ENCODE measurements at places on chromosomes 6 and 20.

DNA sequence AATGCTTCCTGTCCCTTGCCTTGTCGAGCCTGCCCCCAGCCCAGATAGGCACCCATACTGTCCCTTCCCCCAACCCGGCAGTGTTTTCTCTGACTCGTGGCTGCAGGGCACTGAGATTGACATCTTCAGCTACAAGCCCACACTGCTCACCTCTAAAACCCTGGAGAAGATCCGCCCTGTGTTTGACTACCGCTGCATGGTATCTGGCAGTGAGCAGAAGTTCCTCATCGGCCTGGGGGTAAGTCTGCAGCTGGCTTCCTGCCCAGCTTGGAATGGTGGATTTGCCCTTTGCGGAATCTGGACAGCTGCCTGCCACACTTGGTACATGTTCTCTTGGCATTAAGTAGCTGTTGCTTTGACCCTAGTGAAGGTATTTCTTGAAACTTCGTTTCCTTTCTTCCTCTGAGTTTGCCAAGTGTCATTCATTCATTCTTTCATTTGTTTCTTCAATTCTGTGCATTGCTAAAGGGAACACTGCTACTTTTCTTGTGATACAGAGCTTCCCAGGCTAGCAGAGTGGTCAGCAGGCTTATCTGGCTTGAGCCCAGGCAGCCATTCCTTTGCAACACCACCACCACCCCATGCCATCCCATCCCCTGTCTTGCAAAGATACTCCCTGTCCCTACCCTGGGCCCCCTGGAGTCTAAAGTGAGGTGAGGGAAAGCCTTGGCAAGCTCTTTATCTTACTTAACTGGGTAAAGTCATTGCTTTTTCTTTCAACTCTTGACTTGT is 26.2 kb downstream of the CCDC167 start:
- no peak for DNase-seq

GRCh38 chr20:62577490-62577836 is 64.8 kb upstream of the SLCO4A1 start:
- no peak for DNase-seq

DNA sequence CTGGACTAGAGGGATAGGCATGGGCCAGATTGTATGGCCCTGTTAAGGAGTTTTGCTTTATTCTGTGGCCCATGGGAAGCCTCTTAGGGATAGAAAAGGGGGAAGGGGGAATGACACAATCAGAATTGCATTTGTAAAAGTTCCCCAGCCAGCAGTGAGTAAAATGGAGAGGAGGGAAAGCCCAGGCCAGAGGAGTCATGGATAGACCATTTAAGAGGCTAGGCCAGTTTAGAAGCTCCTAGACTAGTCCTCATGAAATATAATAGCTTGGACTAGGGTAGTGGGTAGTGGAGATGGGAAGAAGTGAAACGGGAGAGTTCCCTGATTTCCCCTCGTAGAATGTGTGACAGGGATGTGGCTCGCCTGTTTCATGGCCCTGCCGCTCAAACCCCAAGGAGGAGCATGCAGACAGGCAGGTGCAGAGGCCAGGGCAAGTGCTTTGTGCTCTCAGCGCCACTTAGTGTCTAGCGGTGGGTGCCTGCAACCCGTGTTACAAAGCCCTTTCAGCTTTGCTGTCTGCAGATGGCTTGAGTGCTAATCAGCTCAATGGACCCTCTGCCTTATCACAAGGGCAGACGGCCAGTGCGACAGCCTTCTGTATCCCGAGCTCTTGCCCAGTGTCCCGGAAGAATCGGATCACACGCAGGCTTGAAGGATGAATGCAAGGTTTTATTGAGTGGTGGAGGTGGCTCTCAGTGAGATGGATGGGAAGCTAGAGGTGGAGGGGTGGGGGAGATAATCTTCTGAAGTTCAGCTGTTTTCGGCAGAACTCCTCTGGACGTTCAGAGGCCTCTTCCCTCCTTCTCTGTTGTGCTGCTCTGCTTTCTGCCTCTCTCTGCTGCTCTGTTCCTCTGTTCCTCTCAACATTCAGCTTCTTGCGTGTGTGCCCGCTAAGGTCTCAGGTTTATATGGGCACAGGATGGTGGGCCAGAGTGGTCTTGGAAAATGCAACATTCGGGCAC is 141.1 kb downstream of the CEP57L1 start:
- peak; percentile 30 for DNase-seq

DNA sequence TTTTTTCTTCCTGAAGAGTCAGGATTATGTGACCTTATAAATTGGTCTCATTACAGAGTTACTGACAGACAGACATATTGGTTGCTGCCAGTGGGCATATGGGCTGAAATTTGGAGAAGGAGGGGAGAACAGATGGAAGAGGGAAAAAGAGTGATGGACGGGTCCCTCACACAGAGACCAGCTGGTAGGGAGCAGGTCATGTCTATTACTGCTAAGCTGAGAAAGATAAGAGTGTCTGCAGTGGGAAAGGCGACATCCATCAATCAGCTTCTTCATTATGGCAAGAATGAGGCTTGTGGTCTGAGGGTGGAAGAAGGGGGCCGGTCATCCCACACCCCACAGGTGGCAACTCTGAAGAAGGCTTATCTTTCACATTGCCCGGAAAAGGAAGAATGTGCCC is 353.8 kb upstream of the RSPO3 start:
- no peak for DNase-seq

DNA sequence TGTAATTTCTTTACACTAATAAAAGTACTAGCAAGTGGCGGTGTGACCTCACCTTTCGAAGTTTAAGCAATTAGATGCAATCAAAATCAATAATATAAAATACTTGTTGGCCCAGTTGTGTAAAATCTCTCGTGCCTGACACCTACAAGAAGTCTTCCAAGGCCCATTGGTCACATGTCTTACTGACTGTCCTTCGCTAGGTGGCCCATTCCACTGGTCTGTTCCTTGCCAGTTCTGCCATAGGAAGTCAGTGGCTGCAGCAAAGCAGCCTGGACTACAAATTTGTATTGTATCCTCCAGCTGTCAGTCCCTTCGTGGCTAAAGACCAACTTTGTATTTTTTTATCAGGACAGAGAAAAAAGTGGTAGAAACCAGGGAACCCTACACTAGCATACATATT is 61.8 kb downstream of the CYB5R4 start:
- DNase-seq: no peak

GRCh38 chr6:21556511-21556910 is 37.0 kb upstream of the SOX4 start:
- DNase-seq: no peak

GRCh38 chr20:57211908-57212533 is 54.4 kb downstream of the BMP7 start:
- no peak for DNase-seq

- DNase-seq: no peak
Observed at GRCh38 chr6:41411961-41412360, 76.6 kb downstream of the NCR2 start.

GRCh38 chr20:48921883-48922820 is 641 bp downstream of the ARFGEF2 start:
- DNase-seq: no peak

DNA sequence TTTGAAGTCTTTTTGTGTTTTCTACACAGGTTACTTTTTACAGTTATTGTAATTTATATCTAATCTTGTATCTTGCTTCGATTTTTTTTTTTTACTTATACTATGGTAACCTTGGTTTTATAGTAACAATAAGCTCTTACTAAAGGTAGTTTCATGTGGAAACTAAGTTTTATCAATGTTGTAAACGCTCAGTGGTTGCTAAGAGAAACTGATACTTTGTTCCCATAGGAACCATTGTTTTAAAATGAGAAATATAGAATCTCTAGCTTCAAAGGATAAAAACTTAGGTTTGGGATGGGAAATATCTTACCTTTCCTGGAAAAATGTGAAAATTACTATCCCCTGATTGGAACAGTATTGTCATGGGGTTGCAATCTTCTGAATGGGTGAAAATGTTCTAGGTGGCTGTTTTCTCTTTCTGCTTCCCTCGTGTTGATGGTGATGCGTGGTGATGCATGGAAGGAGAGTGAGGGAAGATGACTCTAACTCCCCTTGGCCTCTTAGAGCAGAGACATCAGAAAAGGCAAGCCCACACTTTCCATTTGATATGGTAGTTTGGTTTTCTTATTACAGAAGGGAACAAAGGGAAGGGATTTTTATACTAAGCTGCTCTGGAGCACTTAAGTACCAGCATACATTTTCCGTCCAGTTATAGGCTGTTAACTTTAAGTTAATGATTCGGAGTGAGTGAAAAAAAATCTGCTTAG is 23.5 kb upstream of the BACH2 start:
- no peak for DNase-seq

GRCh38 chr6:139483079-139483478 is 108.6 kb upstream of the CITED2 start:
- no peak for DNase-seq

GRCh38 chr6:131083687-131084086 is 20.6 kb upstream of the EPB41L2 start:
- no peak for DNase-seq

DNA sequence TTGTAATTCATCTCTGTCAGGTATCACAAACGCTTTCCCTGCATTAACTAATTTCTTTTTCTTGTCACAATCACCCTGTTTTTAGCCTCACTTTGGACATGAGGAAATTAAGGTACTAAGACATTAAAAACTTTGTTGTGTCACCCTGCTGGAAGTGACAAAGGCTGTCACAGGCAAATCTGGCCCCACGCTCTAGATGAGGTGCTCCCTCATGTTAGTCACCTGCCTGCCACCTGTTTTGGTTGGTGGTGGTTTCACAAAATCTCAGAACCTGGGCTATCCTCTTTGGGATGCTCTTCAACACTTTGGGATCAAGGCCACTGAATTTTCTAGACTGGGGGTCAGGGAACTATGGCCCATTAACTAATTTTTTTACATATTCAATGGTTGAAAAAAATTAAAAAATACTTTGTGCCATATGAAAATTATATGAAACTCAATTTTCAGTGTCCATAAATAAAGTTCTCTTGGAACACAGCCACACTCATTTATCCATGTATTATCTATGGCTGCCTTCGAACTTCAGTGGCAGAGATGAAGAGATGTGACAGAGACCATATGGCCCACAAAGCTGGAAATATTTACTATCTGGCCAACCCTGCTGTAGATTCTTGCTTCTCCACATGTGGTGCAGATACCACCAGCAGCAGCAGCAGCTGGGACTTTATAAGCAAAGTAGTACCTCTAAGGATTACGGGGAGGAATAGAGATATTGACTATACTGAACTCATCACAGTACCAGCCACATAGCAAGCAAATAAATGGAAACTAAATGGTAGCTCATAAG is 16.1 kb upstream of the TNFAIP3 start:
- DNase-seq: no peak

GRCh38 chr6:104829183-104829958 is 30.3 kb downstream of the HACE1 start:
- DNase-seq: no peak

- no peak for DNase-seq
Observed at GRCh38 chr6:90253631-90254030, 43.0 kb downstream of the BACH2 start.

DNA sequence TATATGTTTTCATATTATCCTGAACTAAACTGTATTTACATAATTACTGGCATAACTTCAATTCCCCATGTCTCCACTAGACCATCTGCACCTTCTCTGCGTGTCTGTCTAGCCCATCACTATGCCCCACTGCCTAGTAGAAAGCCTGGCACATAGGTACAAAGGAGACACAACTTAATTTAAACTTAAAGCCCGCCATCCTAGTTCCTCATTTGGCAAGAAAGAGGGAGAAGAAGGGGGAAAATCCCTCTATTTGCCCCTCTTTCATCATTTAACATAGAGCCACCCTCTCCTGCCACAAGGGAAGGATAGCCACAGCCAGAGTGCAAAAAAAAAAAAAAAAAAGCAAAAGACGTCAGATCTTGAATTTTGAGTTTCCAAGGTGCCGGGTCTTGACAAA is 1.8 kb downstream of the PKIG start:
- no peak for DNase-seq

DNA sequence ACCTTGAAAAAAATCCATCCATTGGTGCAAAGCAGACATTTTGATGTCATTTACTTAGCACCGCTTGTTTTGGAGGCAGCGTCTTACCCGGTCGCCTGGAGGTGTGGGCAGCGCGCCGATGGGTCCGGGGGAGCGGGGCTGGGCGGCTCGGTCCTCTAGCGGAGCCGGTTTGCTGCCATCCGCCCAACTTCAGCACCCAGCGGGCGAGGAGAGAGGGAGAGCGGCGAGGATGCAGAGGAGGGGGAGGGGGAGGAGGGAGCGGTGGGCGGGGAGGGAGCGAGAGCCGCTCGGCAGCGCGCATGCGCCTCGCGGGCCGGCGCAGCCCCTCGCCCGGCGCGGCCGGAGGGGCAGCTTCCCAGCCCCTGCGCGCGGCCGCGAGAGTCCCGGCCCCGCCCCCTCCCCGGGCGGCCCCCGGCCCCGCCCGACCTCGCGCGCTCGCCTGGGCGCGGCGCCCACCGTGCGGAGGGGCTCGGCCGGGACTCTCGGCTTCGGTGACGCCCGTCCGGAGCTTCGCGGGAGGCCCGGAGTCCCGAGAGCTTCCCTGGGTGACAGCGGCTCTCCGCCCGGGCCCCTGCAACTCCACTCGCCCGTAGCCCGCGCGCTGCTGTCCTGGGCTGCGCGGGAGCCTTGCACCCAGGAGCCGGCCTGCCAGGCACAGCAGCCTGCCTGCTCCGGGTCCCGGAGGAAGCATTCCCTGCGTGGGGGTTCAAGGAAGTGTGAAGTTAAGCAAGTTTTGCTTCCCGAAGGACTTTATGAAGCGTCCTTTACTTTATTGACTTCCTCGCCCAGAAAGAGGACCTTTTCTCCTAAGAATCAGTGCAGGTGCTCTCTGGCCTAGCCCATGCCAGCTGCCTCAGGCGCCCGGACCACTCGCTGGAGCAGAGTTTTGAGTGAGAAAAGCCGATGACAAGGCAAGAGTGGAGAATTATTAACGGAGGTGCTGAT is at the start of gene RGS17:
RGS17 (minus strand) TSS at position 246 of the 945 bp plus-strand sequence. CDS start 87,264 bp downstream, outside the sequence.
- peak; percentile 90 for DNase-seq

- DNase-seq: no peak
Observed at GRCh38 chr6:35601331-35602132, 87.2 kb downstream of the FKBP5 start.

DNA sequence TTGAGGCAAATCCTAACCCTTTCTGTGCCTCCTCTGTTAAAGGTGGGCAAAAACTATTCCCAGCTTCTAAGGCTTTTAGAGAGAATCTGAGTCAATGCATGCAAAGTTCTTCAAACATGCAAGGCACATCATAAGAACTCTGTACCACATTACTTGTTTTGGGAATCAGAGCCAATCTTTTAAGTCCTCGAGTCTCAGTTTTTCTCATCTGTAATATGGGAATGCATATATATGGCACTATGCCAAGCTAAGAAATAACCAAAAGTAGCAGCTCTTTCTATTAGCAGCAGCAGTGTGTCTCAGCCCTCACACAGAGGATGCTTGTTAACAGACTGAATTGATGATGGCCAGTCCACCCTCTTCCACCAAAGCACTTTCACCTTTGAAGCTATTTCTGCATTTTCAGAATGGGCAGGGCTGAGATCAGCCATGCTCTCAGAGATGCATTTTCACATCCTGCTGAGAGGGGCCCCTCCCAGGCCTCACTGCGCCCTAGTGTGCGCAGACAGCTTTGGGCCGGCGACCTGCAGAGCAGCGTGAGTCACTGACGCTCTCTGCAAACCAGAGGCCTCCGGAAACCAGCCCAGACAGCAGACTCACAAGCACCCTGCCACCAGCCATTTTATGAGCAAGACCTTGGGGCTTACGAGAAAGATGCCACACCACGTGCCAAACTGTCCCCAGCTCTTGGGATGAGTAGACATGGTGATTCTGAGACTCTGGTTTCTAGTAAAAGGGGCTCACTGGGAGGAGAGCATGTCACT is 138.0 kb downstream of the NFATC2 start:
- peak; percentile 88 for DNase-seq

- no peak for DNase-seq
Observed at GRCh38 chr6:135994857-135995544, 143.5 kb downstream of the PDE7B start.

- no peak for DNase-seq
Observed at GRCh38 chr20:20426655-20426907, 58.7 kb downstream of the INSM1 start.

Measured in GM20000 (cell line).